ENCODE measurements at places on chromosomes 2 and 18. TPM values are rescaled to one million over a fixed set of nuclear protein-coding genes. Genes with fewer than 3 reads are reported as not detected.

Gene PARD6G
- 0.34 TPM for total RNA-seq

Gene INHA
- total RNA-seq, result not detected

Gene PELI1
- 26.9 TPM for total RNA-seq

Gene EPB41L5
- 9.2 TPM for total RNA-seq

Gene AAK1
- 216 TPM for total RNA-seq

Gene CTNNA2
- not detected for total RNA-seq

Gene ACADL
- not detected for total RNA-seq

Gene HMSD
- total RNA-seq, result not detected

Gene LAMA1
- not detected for total RNA-seq

Gene AGXT
- total RNA-seq, result not detected

Gene CHST9
- total RNA-seq, result not detected

Gene ANKRD62
- not detected for total RNA-seq

Gene CAD
- total RNA-seq, result 59.7 TPM

Gene DPYSL5
- not detected for total RNA-seq

Gene PRSS56
- total RNA-seq, result not detected
